ENCODE measurements at places on chromosomes 16 and 17. TPM values are rescaled to one million over a fixed set of nuclear protein-coding genes. Genes with fewer than 3 reads are reported as not detected.

DNA sequence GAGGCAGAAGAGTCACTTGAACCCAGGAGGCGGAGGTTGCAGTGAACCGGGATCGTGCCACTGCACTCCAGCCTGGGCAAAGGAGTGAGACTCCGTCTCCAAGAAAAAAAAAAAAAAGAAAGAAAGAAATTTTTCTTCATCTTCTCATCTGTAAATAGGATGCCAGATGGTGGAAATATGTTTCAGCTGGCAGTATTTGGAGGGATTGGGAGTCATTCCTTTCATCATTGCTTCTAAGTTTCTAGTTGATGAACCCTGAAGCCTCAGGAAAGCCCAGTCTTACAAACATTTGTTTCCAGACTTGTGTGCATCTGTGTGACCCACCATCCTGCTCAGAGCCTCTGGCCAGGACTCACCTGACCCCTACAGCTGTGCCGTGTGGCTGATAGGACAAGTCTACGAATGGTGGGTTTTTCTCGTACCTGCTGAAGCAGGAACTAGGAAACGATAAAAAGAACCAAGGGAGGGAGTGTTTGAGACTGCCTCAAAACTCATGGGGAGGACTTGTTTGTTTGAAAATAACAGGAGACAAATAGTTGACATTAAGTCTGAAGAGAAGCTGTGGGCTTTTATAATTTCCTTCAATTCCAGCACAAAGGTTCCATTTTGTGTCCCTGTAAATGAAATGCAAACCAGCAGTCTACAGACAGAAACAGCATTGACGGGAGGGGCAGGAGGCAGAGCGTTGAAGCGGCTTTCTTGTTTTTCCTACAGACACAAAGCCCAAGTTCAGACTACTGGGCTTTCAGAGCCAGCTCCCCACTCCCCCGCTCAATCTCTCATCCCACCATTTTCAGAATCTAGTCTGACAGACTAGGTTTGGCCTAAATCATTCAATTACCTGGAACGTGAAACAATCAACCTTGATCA is 24.9 kb downstream of the CDRT4 start:
- DNase-seq = no peak

DNA sequence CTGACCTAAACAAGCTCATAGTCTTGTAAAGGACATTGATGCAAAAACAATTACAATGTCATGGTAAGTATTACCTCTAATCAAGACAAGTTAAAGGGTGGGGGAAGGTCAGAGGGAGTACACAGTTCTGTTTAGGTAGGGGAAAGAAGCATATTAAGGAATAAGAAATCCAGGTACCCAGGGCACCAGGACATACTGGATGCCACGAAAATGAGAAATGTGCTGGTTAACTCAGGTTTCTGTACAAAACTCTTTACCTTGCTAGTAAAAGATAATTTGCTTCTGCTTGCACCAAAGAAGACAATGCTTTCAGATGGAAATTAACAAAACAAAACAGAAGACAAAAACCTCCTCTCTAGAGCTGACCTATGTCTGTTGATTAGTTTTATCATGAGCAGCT is 70.7 kb upstream of the MED13 start:
- no peak for DNase-seq

DNA sequence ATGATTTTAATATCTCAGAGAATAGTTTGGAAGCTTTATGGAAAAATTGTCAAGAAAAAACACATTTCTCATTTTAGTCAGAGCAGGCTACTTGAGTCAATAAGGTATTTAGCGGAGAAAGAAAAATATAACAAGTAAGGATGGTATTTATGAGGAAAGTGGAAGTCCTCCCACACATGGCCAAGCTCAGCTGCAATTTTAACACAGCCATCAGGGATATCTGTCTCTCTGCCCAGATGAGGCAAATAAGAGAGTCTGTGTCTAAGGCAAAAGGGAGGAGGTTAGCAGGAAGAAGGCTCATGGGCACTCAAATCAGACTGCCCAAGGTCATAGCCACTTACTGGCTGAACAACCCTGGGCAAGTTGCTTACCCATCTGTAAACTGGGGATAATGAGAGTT is 5.2 kb upstream of the CMTM2 start:
- DNase-seq = no peak

DNA sequence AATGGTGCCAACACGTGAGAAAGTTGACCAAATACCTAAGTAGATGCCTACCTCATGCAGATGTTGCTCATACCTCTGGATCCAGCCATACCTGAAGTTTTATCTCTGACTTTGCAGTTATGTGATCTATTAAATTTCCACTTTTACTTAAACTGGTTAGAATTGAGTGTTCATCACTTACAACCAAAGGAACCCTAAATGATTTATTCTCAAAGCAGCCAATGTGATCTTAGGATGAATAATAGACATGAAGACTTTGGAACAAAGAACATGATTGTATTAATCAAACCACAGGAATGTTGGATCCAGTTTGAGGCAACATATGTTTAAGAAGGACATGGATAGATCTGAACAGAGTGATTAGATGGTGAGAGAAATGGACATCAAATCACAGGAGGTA is 68.7 kb downstream of the IRX6 start:
- DNase-seq = peak; percentile 41

DNA sequence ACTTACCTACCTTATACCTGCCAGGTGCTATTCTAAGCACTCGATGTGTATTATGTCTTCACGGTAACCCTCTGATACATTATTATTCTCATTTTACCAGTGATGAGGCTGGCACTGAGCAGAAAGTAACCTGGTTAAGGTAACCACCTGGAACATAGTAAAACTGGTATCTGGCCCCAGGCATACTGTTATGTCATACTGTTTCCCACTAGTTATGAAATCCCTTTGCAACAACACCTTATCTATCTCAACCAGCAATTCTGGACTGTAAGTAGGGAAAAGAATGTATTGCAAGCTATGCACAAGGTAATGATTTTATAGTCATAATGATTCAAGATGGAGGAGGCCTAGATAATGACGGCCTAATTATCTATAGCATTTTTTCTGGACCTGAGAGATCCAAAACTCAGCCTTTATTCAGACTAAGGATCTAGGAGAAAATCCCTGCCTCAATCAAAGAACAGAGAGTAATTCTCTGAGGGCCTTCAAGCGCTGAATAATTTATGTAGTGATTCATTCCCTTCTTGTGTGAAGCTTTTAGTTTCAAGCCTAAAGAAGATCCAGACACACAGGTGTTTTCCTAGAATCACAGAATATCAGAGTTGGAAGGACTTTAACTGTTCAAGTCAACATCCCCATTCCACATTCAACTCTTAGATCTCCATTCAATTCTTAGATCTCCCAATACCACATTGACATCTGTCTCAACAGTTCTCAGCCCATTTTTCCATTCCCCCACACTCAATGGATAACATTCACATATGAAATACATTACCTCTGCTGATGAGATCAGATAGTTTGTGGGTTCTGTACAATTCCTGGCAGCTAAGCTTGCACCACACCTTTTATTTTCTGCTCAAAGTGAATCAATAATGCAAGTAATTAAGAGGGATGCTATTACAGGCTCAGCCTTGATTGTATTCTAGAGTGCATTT is 14.9 kb upstream of the MMD start:
- no peak for DNase-seq

GRCh38 chr17:44417553-44417952 is 28.1 kb upstream of the ITGA2B start:
- peak; percentile 77 for DNase-seq

DNA sequence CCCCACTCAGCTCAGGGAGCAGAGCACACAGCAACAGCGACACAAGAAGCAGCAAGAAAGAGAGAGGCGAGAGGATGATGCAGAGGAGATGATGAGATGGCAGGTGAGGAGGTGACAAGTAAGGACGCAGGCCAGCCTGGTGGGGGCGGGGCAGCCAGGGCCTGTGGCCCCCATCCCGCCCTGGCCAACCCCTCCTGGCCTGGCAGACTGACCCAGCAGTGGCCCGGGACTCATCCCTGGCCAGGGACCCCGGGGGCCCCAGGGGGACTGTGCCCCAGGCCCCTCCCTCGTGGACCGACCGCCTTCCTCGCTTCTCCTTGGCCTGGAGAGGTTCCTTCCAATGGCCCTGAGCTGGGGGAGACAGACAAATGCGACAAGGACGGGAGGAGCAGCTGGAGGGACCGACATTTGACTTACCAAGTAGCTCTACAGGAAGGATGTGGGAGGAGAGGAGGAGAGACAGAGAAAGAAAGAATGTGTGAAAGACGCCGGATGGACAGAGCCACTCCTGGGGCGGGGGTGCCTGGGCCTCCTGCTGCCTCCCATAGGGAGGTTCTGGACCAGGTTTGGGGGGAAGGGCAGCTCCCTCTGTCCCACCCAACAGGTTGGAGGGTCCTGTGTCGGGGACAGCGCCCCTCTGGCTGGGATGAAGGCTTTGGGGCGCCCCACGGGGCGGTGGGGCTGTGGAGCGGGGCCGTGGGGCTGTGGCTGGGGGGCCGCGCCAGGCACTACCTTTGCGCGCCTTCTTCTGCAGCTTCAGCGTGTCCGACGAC is 6.8 kb downstream of the MTSS2 start:
- DNase-seq = no peak

GRCh38 chr16:7185689-7186088 is 147.0 kb upstream of the RBFOX1 start:
- DNase-seq = peak; percentile 3

DNA sequence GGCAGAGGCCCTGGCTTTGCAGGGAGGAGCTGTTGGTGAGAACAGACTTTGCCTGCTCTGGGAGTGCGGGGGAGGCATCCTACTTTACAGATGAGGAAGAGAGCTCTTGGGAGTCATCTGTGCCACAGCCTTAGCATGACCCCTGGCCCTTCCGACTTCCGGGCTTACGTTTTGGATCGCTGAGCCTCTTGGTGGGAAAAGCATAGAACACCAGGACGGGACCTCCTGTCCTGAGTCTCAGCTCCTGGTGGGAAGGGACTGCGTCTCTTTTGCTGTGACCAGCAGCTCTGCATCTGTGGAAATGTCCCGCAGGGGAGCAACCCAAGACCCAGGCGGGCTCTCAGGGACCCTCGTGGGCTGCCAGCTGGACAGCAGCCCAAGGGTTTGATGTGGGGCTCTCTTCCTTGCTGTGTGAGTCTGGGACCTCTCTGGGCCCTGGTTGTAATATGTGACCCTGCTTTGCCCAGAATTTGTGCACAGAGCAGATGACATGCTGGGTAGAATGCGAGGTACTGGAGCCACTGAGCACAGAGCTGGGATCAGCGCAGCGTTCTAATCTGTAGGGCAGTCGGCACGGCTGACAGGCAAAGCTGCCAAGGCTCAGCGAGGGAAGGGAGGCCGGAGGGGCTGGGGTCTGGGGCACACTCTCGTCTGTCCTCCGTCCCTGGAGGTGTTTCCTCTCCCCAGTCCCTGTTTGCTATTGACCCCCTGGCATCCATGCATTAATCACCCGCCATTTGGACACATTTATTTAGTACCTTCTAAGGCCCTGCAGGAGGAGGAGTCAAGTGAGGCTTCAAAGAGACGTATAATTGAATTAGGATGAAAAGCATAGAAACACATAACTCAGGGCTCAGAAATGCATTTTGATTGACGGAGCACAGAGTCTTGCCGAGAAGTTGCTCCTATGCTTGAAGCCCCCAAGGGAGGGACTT is 64.0 kb downstream of the NT5M start:
- no peak for DNase-seq

GRCh38 chr17:30345527-30346075 is 11.7 kb upstream of the TMIGD1 start:
- DNase-seq = peak; percentile 12

- no peak for DNase-seq
These were observed 5.8 kb upstream of the SPIRE2 start for GRCh38 chr16:89822188-89823086.

GRCh38 chr16:88976366-88977017 is 515 bp downstream of the CBFA2T3 start:
- DNase-seq = no peak

DNA sequence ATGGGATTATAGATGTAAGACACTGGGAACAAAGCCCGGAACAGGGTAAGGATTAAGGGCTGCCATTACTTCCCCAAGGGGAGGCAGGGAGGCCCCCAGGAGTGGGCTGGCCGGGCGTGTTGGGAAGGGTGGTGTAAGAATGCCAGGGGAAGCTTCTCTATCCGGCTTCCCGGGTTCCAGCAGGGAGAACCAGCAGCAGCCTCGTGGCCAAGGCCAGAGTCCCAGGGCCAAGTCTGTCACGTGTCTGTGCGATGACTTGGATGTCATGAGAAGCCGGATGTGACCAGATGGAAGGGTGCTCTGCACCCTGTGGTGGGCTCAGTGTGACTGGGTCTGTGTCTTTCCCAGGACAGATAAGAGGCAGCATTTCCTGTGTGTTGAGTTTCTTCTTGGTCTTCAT is 52.1 kb downstream of the SCNN1B start:
- DNase-seq = no peak

DNA sequence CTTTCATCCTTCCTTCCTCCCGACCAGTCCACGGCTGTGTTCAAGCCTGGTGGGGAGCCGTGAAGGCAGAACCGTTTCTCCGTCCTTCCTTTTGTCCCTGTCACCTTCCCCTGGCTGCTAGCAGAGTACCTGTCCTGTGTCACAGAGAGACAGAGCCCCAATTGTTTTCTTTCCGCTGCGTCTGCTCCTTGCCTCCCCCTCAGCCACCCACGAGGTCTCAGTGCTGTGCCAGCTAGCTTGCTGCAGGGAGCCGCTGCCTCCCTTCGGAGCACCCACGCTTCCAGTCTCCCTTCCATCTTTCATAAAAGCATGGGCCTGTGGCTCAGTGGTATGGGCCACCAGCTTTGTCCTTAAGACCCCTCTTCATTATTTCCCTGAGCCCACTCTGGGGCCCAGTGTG is 62.2 kb downstream of the MPRIP start:
- DNase-seq = no peak

GRCh38 chr16:89952551-89952950 is 4.0 kb downstream of the DEF8 start:
- DNase-seq = no peak

GRCh38 chr17:63295288-63295687 is 150.8 kb downstream of the CYB561 start:
- no peak for DNase-seq

DNA sequence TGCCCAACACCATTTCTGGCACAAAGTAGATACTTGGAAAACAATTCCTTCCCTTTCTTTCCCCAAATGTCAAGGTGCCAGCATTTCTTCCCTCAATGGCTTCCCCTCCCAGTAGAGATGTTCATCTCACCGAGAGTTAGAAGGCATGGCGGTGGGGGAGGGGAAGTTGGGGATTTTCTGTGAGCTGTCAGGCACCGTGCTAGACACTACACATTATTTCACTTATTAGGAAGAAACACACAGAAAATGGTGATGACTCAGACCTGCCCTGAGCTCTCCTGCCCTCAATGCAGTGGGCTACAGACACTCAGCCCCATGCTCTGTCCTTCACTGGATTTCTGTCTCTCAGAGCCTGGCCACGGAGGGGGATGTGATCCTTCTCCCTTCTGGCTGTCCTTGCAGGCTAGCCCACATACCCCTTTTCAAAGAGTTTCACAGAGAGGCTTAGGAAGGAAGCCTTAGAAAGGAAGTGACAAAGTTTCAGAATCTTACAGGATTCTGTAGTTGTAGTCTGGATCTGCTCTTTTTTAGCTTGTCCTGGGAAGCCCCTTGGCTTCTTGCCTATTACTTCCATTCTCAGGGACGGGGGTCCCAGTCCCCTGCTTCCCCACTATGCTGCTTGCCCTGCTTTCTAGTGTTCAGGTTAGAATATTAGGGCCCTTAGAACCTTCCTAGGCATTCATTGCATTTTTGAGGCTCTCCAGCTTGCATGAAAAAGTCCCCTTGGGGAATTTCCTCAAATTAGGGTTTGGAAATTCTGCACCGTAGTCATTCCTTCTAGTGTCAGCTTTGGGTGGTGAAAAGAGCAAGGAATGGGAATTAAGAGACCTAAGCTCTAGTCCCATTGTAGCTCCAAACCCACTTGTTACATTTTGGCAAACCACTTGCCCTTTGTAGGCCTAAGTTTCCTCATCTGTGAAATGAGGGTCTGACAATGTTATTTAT is 12.2 kb upstream of the CCL5 start:
- DNase-seq = no peak

ITGAD gene
- not detected for total RNA-seq

GDPD1 gene
- 0.29 TPM for total RNA-seq

Data from A172 (cell line).